ENCODE measurements at places on chromosomes 6 and 20. TPM values are rescaled to one million over a fixed set of nuclear protein-coding genes. Genes with fewer than 3 reads are reported as not detected.

- no peak for DNase-seq
These were observed 113.3 kb upstream of the ASF1A start for GRCh38 chr6:118780668-118781067.

DNA sequence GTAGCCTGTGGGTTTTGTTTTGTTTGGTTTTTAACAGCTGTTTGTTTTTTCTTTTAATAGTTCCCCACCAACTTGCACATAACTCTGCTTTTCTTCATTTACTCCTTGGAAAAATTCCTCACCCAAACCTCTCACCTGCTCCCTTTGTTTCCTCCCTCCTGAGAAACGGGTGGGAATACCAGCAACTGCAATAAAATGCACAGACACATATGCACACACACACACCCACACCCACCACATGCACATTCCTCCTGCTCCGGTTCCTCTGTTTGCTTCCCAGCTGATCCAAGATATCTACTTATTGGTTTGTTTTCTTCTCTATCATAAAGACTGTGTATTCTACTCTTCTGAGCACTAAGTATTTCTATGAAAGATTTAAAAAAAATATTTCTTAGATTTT lies 161.1 kb upstream of the EPHA7 start:
- no peak for DNase-seq

- DNase-seq, result no peak
These were observed 55.0 kb upstream of the TGM3 start for GRCh38 chr20:2240835-2241234.

- no peak for DNase-seq
These were observed 964.6 kb upstream of the SLC35B3 start for GRCh38 chr6:9399916-9400315.

GRCh38 chr6:157436944-157437336 lies 56.0 kb downstream of the ZDHHC14 start:
- DNase-seq, result no peak

- DNase-seq, result no peak
These were observed 9.3 kb upstream of the SIRPB2 start for GRCh38 chr20:1500496-1500895.

GRCh38 chr20:57207251-57207650 lies 59.2 kb downstream of the BMP7 start:
- no peak for DNase-seq

DNA sequence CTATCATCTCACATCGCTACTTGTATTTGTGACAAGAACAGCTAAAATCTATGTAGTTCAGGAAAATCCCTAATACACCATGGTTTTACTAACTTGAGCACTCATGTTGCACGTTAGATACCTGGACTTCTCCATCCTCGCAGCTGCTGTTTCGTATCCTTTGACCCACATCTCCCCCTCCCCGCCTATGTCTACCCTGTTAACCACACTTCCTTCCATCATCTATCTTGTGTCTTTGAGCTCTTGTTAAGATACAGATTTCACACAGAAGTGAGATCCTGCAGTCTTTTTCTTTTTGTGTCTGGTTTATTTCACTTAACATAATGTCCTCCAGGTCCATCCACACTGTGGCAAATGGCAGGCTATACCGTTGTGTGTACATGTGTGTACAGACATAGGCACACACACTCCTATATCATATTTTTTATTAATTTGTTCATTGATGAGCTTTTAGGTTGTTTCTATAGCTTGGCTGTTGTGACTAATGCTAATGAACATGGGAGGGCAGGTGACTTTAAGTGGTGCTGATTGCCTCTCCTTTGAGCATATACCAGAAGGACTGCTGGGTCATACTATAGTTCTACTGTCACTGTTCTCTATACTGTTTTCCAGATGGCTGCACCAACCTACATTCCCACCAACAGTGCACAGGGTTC lies 117.8 kb downstream of the WDR27 start:
- no peak for DNase-seq

DNA sequence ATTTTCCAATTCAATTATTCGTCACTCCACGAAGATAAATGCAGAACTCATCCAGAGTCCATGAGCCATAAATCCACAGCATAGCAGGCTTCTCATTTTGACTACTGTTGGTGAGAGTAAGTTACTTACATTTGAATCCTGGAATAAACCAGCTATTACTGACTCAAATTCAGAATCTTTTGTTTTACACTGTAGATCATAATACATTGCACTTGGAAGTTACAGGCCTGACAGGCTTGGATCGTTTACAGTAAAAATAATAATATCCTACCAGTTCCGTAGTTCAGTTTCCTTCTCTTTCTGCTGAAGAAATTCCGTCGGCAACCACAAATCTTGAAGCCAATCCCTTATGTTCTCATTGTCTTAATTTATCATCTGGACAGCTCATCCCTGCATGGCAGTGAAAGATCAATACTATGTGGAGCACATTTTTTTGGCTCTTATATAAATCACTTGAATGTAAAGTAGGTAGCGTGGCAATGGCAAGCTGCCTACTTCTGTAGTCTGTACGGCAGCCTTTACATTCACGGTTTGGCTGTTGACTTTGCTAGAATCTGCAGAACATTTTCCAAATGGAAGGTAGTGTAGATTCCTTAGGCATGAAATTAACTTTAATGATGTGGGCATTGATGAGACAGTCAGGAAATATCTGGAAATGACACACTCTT lies 142.9 kb downstream of the WDR27 start:
- no peak for DNase-seq

DNA sequence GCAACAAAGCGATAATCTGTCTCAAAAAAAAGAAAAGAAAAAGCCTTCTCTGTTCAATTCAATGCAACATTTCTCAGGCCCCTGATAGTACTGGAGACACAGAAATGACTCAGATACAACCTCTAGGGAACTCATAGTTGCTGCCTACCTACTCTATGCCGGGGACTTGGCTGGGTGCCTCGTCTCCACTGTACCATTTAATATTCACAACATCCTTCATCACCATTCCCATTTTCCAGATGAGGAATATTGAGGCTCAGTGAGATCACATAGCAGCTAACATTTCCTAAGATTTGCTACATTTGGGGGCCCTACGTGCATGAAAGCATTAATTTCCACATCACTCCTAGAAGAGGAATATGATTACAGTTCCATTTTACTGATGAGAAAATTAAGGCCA lies 7.5 kb downstream of the NOL4L start:
- no peak for DNase-seq

GRCh38 chr6:91057689-91058088 lies 470.8 kb upstream of the MAP3K7 start:
- no peak for DNase-seq

GRCh38 chr20:13744352-13744751 lies 40.4 kb downstream of the ESF1 start:
- DNase-seq, result no peak

DNA sequence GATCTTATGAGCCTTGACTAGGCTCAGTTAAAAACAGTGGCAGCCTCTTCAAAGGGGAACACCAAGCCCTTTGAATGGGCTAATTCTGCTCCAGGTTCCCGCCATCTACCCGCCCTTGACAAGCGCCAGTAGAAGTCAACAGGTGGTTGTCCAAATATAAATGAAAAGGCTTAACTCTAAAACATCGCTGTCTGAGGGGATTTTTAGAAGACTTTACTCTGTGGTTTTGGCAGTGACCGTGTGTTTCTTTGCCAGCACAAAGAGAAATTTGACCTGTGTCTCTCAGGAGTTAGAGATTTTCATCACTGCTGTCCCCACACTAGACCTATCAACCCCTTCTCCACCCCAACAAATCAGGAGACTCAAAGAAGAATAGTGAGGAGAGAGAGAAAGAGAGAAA lies 19.8 kb upstream of the SIM1 start:
- no peak for DNase-seq

GRCh38 chr20:63223121-63223825 lies 7.3 kb upstream of the YTHDF1 start:
- peak; percentile 27 for DNase-seq

GRCh38 chr6:3251462-3252314 lies 7.1 kb upstream of the PSMG4 start:
- DNase-seq, result peak; percentile 85

DNA sequence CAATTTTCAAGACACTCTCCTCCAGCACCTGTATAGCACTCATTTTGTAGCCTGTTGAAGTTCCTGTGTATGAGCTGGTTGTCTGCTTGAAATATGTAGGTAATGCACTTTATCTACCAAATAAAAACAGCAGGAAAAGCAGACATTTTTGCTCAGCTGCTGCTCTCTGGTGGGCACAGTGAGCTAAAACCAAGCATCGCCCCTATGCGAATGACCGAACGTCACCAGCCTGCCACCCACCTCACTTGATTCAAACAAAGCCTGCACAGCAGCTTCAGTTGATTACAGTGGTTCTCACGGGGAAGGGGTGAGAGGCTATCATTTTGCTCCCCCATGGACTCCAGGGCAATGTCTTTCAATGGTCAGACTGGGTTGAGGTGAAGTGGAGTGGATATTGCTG lies 185.7 kb downstream of the SASH1 start:
- DNase-seq, result no peak

DNA sequence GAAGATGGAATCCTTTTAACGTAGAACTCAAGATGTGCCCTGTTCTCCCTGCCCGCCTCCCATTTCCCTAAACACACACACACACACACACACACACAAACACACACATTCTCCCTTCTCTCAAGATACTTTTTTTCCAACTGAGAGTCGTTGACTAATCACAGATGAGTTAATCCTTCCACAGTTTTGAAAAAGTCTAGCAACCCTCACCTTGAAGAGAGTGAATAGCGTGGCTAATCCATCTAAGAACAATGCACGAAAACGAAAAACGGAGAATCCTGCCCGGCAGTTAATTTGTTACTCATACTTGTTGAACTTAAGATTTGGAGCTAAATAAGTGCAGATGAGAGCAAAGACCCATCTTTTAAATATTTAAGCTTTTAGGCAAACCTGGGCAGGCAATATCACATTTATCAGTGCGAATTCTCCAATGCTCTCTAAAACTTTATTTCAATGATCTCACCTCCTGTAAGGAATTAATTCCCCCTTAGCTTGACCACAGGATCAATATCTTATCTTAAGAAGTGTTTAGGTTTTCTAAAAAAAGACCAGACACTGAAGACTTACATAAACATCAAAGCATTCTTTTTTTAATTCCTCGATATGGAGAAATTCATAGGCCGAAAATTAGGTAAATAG lies 1.1 kb downstream of the AGPAT4 start:
- DNase-seq, result no peak

- DNase-seq, result no peak
These were observed 93.3 kb upstream of the SULF2 start for GRCh38 chr20:47878601-47879027.

GRCh38 chr6:34596798-34597197 lies 40.7 kb upstream of the SPDEF start:
- no peak for DNase-seq

GRCh38 chr6:144068794-144069193 lies 26.6 kb downstream of the SF3B5 start:
- no peak for DNase-seq

DNA sequence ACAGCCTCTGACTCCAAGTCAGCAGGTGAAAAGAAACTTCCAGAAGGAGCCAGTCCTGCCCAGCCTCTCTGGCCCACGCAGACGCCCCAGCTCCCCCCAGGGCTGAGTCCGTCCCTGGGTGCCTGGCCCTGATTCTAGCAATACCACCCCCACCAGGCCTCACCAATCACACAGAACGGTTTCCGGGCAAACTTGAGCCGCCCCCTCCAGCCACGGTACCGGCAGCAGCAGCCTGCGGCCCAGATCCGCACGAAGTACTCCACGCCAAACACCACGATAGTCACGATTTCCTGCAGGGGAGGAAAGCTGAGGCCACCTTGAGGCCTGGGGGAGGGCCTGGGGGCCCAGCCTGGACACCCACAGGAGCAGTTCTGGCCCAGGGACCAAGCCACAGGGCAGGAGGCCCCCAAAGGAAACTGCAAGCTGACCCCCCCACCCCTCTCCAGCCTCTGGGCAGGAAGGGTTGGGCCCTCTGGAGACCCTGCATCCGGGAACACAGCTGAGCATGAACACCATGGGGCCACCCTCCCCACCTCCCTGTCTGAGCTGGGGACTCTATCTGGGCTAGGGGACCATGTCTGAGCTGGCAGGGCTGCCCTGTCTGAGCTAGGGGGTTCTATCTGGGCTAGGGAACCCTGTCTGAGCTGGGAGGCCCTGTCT lies 27.2 kb downstream of the KCNQ2 start:
- no peak for DNase-seq

GRCh38 chr6:1630771-1631217 lies 21.1 kb downstream of the FOXC1 start:
- no peak for DNase-seq

- DNase-seq, result no peak
These were observed 32.6 kb downstream of the HDGFL1 start for GRCh38 chr6:22601984-22602383.

DNA sequence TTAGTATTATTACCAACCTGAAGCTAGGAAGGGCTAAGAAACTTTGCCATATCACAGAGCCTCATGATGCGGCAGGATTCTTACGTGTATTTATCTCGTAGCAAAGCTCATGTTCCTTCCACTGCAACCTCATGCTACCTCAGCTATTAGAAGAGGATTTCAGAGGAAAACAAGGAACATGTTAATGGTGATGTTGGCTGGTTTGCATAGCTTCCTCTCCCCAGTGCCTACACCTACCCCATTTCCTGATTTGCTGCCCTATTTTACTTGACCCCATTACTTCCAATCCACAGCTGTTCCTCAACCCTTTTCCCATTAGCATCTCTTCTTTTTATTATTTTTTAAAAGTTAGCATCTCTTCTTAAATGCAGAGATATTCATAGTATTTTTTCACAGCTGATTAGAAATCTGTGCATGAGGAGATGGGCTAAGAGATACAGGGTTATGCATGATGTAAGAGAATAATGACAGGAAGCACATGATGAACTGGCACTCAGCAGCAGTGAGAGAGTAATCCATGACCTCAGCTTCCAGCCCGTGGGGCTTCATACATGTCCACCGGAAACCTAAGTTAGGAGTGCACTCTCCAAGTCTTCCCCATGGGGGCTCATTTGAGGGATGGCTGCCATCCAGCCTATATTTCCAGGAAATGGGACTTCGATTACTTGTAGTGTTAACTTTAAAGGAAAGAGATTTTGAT lies 106.1 kb upstream of the ASF1A start:
- DNase-seq, result no peak

GRCh38 chr6:147653631-147654030 lies 145.1 kb downstream of the SAMD5 start:
- no peak for DNase-seq

DNA sequence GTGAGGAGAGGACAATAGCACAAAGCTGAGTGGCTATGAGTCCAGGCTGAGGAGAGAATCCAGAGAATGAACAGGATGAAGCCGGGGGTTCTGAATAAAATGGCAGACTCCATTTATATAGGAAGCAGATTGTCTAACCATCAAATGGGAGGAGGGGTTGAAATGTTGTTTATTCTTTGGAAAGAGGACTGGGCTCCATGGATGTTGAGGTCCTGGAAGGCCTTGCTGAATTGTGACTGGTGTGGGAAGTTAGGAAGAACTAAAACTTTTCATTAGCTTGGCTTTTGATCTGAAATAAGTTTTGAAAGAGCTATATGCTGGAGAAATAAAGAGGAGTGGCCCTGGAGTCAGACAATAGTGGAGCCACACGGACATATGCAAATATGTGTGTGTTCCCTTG lies 647.8 kb downstream of the RNF144B start:
- DNase-seq, result no peak

The BHLHE23 gene
- total RNA-seq, result not detected

The KCNB1 gene
- total RNA-seq, result 1.9 TPM

The EFCAB8 gene
- not detected for total RNA-seq

The CDH26 gene
- total RNA-seq, result 1.6 TPM

The FOXC1 gene
- total RNA-seq, result 2.7 TPM

The CLIC5 gene
- total RNA-seq, result 272 TPM

The DPPA5 gene
- total RNA-seq, result not detected

The LEMD2 gene
- 22.5 TPM for total RNA-seq

The IPCEF1 gene
- total RNA-seq, result 1.7 TPM

The CFAP61 gene
- 23.8 TPM for total RNA-seq

The PRKN gene
- 23.1 TPM for total RNA-seq

The LRRC73 gene
- total RNA-seq, result 1.0 TPM

The GLP1R gene
- 11.6 TPM for total RNA-seq

The OR2H1 gene
- total RNA-seq, result not detected

The WFDC12 gene
- not detected for total RNA-seq
